SHP77 treated with DMSO at 0.1 percent for 48 hours (cell line): ENCODE measurements at places on chromosomes 12 and 14.

DNA sequence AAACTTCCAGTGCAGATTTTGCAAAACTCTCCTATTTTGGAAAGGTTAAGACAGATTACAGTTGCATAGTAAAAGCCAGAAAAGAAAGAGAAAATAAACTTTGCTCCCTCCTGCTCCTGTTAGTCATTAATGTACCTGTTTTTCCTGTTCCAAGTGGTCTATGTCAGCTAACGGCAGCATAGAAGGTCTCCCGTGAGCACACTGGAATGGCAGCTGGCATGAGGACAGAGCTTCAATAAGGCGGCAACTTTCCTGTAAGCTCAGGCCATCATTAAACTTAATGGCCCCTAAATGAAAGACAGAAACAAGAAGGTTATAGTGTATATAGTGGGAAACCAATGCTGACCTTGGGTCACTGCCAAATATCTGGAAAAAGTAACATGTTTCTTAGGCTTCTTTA is 16.0 kb downstream of the EIF2B2 start:
- no peak for DNase-seq

DNA sequence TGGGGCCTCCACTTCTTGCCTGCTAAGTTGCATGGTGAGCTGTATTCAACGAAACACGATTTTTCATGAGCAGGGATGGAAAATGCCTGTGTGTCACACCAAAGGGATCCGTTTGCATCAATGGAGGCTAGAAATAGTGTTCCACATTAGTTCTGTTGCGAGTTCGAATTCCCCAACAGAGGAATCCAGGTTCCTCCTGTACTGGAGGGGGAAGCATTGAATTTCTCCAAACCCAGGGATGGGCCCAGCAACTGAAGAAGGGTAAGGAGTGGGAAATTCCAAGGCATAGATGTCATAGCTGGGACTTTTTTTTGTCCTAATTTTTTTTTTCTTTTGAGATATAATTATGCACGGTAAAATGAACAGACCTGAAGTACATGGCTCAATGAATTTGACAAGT is 336.2 kb downstream of the DPF3 start:
- DNase-seq, result no peak

GRCh38 chr14:101721111-101721510 is 40.4 kb upstream of the PPP2R5C start:
- DNase-seq, result no peak

GRCh38 chr14:24132976-24133375 is 2.5 kb downstream of the FITM1 start:
- DNase-seq, result no peak

DNA sequence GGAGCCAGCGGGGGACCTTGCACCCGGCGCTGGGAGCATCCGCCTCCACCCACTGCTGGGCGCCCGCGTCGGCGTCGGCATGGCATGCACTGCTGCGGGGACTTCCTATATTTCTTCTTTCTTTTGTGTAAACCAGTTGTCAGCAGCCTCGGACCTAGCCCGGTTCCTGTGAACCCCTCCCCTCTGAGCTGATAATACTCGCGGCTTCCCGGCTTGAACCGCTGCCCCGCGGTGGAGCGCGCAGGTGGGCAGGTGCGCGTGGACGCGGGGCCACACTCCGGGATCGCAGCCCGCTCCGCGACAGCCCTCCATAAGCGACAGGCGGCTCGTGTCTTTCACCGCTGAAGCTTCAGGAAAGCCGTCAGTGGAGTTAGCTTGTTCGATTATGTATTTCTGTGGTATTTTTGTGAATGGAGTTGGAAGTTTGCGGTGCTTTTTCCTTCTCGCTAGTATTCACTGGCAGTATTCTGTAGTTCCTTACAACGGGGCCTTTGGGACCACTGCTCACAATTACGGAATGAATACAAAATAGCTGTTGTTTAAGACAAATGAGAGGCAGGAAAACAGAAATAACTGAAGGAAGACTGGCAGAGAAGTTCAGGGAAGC is 870 bp downstream of the BMAL2 start:
- no peak for DNase-seq

DNA sequence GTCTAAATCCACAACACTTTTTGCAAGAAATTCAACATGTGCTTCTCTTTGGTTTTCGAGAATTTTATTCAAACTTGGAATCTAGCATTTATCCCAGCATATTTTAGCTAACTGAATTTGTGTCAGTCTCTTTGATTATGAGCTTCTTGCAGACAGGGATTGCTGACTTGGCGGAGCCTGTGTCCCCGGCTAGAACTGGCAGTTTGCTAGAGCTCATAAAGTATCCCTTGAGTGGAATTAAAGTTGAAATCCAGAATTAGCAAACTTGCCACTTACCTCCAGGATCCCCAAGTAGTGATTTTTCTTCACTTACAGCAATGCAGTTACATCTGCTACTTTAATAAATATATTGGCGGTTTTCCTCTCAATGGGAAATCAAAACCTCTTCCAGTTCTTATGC is 306.9 kb downstream of the AACS start:
- no peak for DNase-seq
